ENCODE measurements at places on chromosomes 6 and 20.

GRCh38 chr6:163085861-163086623 lies 328.5 kb upstream of the QKI start:
- no peaks in the 10 kb centered on the region for H3K36me3 ChIP-seq
- no peak overlapping the region for H3K27ac ChIP-seq
- DNase-seq: no peak
- H3K4me1 ChIP-seq: no peaks in the 10 kb centered on the region
- no peak overlapping the region for H3K4me3 ChIP-seq
- H3K27me3 ChIP-seq: no peaks in the 10 kb centered on the region

DNA sequence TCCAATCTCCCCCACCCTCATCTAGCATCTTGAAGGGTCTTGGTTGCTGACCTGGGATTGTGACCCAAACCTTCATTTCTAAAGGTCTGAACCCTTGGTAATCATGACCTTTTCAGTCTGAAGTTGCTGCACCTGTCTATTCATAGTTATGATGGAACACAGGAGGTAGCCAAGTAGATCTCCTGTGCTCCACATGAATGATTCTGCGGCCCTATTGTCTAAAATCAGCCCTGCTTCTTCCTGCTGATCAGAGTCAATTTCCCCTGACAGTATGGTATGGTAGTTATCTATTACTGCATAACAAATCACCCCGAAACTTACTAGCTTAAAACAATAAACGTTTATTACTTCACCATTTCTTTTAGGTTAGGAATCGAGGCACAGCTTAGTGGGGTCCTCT lies 9.0 kb downstream of the OR2B6 start:
- H3K4me3 ChIP-seq: no peak overlapping the region
- H3K36me3 ChIP-seq: no peaks in the 10 kb centered on the region
- no peaks in the 10 kb centered on the region for H3K4me1 ChIP-seq
- no peak overlapping the region for H3K27ac ChIP-seq
- H3K27me3 ChIP-seq: no peaks in the 10 kb centered on the region

GRCh38 chr6:127276331-127276730 lies 9.7 kb downstream of the RNF146 start:
- H3K27ac ChIP-seq: no peak overlapping the region
- no peak for DNase-seq
- no peaks in the 10 kb centered on the region for H3K4me1 ChIP-seq

DNA sequence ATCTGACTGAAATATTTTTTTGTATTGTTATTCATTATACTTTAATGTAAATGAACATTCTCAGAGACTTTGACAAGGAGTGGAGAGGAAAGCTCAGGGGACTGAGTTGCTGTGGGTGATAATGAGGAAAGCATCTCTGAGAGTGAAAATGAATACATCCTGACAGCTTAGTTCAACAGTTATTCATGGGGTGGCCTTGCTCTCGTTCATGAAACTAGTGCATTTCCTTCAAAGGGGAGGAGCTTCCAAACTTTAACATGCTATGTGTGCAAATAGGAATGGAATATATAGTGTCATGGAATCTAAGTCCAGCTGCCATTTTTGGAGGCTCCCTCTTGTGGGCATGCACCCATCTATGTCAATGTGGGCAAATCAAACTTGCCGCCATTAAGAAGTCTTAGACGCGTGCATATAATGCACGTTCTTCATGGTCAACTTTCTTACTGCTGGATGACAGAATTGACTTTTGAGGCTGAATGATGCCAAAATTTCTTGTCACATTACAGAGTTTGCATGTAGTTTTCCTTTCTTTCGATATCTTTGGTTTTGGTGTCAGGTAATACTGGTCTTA lies 124.3 kb upstream of the TMEM170B start:
- H3K27me3 ChIP-seq: no peaks in the 10 kb centered on the region
- DNase-seq: no peak
- H3K27ac ChIP-seq: no peak overlapping the region
- H3K36me3 ChIP-seq: no peaks in the 10 kb centered on the region
- peaks cover 9% of the 10 kb centered on the region for H3K4me1 ChIP-seq

DNA sequence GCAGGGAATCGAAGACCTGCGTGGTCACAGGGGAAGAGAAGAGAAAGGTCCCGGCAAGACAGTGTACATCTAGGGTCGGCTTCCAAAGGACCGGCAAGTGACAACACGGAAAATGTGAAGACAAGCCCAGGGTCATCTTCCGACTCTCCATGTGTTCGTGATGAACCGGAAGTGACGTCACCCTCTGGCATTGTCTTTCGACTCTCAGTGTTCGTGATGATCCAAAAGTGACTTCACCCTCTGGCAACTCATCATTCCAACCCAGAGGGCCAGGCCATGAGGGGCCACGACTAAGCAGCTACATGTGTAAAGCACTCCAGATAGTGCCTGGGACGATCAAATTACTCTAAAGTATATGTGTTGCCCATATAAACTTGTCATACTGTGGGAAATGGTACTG lies 290.8 kb downstream of the THBS2 start:
- no peak for DNase-seq
- no peaks in the 10 kb centered on the region for H3K4me1 ChIP-seq
- no peak overlapping the region for H3K27ac ChIP-seq
- H3K27me3 ChIP-seq: no peaks in the 10 kb centered on the region
